ENCODE measurements at places on chromosomes 2 and 18. TPM values are rescaled to one million over a fixed set of nuclear protein-coding genes. Genes with fewer than 3 reads are reported as not detected.

Gene LIPG
- total RNA-seq, result 13.7 TPM

Gene CRYGC
- not detected for total RNA-seq

Gene MARCHF4
- total RNA-seq, result 1.2 TPM

Gene ACMSD
- not detected for total RNA-seq

Gene PAIP2B
- 0.67 TPM for total RNA-seq

Gene SLC66A3
- total RNA-seq, result 42.4 TPM

Gene ORMDL1
- 36.3 TPM for total RNA-seq

Gene RAB17
- under 0.01 TPM for total RNA-seq

Gene GAREM2
- total RNA-seq, result 0.45 TPM

Gene LIMS3
- 1.2 TPM for total RNA-seq

Gene RAPGEF4
- 1.8 TPM for total RNA-seq

Gene TXNDC2
- not detected for total RNA-seq

Gene FMNL2
- 12.6 TPM for total RNA-seq

Gene TMEM178A
- 0.84 TPM for total RNA-seq

Gene PFN4
- 0.17 TPM for total RNA-seq

Measured in bronchus fibroblast of lung (primary cell).